ENCODE measurements at places on chromosomes 11 and 22.

GRCh38 chr11:65742353-65742752 is 21.8 kb upstream of the RNASEH2C start:
- DNase-seq: no peak

DNA sequence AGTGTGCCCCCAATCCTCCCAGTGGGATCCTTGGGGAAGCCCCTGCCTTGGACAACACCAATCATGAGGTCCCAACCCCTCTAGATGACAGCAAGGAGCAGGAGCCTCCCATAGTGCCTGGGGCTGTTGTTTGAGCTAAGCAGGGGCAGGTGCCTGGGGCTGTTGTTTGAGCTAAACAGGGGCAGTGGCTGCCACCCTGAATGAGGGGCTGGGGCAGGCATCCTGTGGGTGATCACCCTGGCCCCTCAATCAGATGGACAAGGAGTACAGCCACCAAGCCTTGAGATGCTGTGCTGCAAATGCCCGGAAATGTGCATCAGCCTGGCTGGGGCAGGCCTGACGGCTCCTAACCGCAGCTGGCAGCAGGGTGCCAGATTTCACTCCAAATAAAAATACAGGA is 66.7 kb downstream of the MYEOV start:
- no peak for DNase-seq

GRCh38 chr22:32646476-32646875 is 155.0 kb upstream of the TIMP3 start:
- DNase-seq: no peak

- DNase-seq: no peak
Measured at GRCh38 chr22:42296381-42296853, 26.0 kb upstream of the TCF20 start.

- no peak for DNase-seq
Measured at GRCh38 chr11:35780951-35781860, 118.6 kb downstream of the TRIM44 start.

- no peak for DNase-seq
Measured at GRCh38 chr11:118666371-118666770, 13.1 kb downstream of the TREH start.

- DNase-seq: no peak
Measured at GRCh38 chr11:128968916-128969315, 26.2 kb upstream of the TP53AIP1 start.

- no peak for DNase-seq
Measured at GRCh38 chr11:688681-689080, 6.3 kb downstream of the DEAF1 start.

DNA sequence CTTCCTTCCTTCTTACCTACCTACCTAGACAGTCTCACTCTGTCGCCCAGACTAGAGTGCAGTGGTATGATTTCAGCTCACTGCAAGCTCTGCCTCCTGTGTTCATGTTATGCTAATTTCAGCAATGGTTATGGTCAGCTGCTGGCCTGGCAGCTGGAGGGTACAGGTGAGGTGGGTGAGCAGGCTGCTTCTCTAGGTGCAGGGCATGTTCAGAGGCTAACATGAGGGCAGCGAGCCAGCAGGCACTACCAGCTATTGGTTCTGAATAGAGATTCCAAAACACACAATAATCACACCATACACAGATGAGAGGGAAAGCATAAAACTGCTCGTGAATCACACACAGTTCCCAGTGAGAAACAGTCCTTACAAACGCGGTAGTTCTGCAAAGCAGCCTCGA is 48.7 kb upstream of the RFPL3 start:
- no peak for DNase-seq

GRCh38 chr11:50188040-50188439 is 155.4 kb downstream of the OR4C45 start:
- DNase-seq: no peak

DNA sequence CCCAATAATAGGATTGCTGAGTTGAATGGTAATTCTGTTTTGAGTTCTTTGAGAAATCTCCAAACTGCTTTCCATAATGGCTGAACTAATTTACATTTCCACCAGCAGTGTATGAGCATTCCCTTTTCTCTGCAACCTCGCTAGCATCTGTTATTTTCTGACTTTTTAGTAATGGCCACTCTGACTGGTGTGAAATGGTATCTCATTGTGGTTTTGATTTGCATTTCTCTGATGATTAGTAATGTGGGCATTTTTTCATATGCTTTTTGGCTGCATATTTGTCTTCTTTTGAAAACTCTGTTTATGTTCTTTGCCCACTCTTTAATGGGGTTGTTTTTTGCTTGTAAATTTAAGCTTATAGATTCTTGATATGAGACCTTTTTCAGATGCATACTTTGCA is 97.4 kb downstream of the FDX1 start:
- DNase-seq: no peak

DNA sequence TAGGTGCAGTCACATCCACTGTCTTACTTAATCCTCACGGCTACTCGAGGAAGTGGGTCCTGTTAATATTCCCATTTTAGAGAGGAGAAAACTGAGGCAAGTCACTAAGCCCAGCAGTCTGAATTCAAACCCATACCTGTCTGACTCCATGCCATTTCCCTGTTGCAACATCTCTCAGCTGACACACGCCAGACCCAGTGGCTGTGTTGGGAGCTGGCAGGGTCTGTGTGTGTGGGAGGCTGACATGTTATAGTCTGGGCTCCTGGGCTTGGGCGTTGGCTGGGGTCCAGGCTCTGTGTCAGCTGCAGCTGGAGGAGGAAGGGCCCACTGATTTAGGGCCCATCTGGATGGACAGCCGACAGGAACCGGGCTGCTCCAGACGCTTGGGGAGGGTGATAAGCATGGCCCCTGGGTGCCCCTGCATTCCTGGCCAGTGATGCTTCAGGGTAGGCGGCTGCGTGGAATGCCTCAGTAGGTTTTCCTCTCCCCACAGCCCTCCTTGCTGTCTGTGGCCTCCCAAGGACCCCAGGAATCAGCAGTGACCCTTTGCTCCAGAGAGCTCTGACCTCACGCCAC is 562.5 kb downstream of the MN1 start:
- no peak for DNase-seq

- DNase-seq: no peak
Measured at GRCh38 chr11:82229341-82229740, 504.3 kb downstream of the FAM181B start.

Measured in prostate gland (tissue), 2 donors.